ENCODE measurements at places on chromosomes 6 and 20.

DNA sequence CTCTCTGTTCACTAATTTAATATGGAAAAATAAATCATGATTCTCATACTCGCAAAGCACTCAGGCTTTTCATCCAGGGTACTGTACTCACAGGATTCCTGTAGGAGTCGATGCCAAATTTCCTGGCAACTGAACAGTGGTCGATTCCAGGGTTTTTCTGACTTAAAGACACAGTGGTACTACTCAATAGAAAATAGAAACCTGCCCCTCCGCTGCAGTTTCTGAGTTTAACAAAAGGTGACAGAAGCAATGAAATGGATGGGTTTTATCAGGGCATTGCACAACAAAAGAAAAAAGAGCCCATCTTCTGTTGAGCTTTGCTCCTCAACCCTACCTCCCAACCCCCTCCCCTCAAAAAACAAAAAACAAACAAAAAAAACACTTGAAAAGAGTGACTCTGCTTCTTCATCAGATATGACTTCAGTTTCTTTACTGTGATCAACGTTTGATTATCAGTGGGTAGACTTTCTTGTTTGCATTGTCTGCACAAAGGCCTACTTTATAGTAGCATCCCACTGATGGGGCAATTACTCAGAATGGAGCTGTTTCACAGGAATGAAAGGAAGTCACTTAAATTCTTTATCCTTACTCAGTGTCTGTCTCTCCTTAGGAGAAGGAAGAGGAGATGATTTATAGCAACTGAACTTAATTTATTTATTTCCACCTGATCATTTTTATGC, 96.2 kb upstream of the FOXO3 start:
- no peak for DNase-seq

- no peak for DNase-seq
Measured at GRCh38 chr6:75261299-75261698, 17.7 kb upstream of the COX7A2 start.

- DNase-seq, result no peak
Measured at GRCh38 chr6:4947716-4948115, 56.1 kb downstream of the RPP40 start.

DNA sequence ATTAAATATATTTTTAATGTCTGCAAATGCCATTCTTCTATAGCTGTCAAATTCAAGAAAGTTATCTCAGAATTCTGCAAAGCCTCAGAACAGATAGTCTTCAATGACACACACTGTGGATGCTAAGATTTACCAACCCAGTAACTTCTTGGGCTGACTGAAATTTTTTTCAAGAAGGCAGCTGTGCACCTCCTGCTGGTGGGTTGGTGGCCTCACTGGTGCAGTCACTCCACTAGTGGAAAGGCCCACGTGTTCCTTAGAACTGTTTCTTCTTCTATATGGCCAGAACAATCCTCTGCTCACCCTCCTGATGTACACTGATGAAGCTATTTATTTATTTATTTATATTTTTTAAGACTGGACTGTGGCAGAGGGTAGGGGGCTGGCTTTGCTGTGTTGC, 28.1 kb upstream of the MTCL3 start:
- DNase-seq, result no peak

DNA sequence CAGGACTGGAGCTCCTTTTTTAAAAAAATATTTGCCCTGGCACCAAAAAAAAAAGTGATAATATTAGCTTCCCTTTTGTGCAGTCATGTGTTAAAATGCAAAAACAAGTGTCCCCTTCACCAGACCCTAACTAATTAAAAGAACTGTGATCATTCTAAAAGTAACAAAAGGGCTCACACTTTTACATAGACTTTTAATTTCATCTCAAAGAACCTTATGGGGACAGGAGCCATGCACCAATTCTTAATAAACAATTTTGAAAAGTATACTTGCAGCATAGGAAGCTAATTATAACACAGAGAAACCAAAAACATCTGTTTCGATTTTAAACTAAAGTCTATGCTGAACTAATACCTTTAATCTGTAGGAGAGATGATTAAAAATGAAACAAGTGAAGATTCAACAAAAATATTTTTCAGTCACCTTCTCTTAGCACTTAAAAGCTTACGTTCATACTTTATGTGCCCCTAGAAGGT, 17.3 kb downstream of the STX7 start:
- DNase-seq, result no peak

GRCh38 chr6:88666901-88667300, 296.5 kb downstream of the RNGTT start:
- no peak for DNase-seq

- DNase-seq, result no peak
Measured at GRCh38 chr6:127997496-127998164, 96.8 kb upstream of the THEMIS start.

- DNase-seq, result no peak
Measured at GRCh38 chr6:11018225-11018624, 25.9 kb downstream of the ELOVL2 start.

- DNase-seq, result no peak
Measured at GRCh38 chr6:125985979-125986300, 400 bp upstream of the TRMT11 start.

Data from activated CD8-positive, alpha-beta memory T cell treated with anti-CD3 and anti-CD28 coated beads, Interleukin-2, amount 50 U/mL, for 48 hours (primary cell).